ENCODE measurements at places on chromosomes 2 and 18.

DNA sequence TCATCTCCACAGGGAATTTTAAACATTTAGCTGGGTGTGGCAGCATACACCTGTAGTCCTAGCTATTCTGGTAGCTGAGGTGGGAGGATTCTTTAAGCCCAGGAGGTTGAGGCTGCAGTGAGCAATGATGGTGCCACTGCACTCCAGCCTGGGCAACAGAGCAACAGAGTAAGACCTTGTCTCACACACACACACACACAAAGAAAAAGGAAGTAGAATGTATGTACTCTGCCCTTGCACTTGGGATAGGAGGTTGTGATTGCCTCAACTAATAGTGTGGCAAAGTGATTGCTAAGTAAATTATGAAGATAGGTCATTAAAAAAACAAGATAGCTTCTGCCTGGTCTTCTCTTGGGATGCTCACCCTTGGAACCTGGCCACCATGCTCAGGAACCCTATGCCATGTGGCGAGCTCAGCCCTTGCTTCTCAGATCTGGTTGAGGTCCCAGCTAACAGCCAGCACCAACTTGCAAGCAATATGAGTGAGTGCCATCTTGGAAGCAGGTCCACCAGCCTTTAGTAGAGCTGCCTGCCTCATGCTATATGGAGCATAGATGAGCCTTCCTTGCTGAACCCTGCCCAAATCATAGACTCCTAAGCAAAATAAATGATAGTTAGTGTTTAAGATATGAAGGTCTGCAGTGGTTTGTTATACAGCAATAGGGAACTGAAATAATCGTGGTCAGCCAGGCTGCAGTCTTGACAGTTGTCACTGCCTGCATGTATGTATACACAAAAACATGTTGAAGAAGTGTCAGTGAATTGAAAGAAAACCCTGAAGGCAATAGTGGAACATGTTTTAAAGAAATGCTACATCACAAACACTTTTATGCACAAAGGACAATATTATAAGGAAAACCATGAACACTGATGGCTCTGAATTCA is 30.1 kb upstream of the PNO1 start:
- DNase-seq: no peak

DNA sequence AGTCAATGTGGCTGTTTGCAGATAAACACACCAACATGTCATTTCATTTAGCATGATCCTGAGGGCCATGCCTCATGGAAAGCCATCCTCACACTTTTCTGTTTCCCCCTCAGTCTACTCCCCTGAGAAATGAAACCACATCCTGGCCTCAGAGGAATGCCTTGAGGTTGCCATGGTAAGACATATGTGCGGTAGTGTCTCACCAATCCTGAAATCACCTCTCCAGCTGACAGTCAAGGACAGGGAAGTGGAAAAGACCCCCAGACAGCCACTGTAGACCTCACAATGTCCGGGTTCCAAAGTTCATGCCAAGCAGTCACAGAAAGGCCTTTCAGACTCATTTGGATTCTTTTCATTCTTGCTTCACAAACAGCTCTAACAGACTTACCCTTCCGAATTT is 175.2 kb upstream of the PKDCC start:
- DNase-seq: no peak

GRCh38 chr2:67772216-67773170 is 290.3 kb downstream of the C1D start:
- DNase-seq: no peak

GRCh38 chr18:80247393-80247841 is at the start of gene PARD6G:
Gene PARD6G, minus strand, starts transcription at chr18:80247514. Its CDS starts 166 bp downstream, at chr18:80247348.
- DNase-seq: peak; percentile 61

DNA sequence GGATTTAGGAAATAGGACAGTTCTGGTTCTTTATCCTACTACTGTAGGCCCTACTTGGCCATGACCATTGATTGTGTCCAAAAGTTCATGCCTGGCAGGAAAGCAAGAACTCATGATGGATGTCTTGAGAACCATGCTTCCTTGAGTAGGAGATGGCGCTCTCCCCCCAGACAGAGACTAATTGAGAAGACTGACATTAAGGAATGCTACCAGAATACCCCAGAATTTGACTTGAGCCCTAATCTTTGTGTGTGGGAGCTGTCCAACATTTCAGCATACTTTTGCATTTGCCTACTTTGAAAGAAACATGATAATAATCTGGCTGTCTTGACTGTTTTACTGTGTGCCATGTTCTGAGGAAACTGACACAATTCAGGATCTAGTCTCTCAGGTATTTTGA is 23.3 kb downstream of the MAPRE3 start:
- DNase-seq: no peak

- DNase-seq: no peak
Measured at GRCh38 chr2:128626760-128627511, 308.3 kb upstream of the HS6ST1 start.

DNA sequence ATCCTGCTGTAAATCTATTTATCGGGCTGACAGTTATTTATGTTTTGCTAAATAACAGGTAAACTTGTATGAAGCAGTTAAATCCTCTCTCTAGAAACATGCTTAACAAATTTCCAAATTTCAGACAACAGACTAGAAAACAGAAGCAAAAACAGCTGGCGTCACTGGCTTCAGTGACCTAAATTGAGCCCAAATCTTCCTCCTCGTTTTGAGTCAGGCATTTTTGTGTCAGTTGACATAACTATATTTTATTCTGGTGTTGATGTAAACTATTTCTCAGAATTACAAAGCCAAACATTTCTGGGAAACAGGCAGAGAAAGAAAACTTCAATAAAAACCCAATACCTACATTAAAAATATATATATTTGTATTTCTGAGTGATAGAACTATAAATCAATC is 21.7 kb downstream of the RBMS1 start:
- DNase-seq: no peak

DNA sequence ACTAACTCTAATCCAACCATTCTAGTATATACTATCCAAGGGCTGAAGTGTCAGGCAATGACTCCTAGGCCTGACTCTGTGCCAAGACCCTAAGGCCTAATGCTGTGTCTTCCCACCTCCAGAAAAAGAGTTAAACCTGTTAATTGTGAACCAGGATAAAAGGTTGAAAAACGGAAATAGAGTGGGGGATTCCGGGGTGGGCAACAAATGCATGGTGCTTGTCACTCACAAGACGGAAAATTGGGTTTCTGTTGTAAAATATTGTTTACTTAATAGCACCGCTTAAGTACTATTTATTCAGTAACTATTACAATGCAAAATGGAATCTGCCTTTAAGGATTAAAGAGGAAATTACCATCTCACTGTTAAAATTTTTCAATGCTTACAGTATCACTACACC is 3.2 kb downstream of the STK17B start:
- DNase-seq: no peak

DNA sequence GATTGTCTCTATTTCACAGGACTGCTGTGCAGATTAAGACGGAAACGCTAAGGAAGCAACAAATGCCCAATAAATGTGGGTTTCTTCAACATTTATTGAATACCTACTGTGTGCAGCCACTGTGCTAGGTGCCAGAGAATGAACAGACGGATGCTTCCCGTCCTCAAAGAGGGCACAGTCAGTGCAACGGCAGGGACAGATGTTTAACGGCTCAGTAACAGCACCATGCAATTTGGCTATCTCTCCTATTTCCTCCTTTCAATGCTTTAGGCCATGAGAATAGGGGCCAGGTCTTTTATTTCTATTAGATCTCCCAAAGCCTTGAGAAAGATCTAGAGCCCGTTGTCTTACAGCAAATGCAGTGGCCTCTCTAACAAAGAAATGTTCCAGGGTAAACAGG is 7.2 kb downstream of the EDAR start:
- DNase-seq: no peak

GRCh38 chr2:240962300-240963064 is 35.9 kb upstream of the SNED1 start:
- peak; percentile 15 for DNase-seq

DNA sequence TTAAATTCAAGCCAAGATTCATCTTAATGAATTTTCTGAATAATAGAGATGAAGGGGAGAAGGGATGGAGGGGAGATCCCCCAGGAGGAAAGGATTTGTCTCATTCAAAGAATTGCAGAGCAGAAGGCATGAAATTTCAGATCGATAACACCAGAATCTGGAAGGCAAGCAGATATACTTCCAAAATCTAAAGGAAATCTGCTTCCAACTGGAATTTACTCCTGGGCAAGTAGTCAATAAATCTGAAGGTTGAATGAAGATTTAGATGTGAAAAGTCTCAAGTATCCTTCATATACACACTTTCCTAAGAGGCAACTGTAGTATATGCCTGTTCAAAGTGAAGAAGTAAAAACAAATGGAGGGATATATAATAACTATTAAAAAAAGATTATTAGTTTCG is 1190.8 kb upstream of the CELF4 start:
- DNase-seq: no peak

GRCh38 chr2:38130876-38131275 is 54.9 kb upstream of the CYP1B1 start:
- DNase-seq: no peak

- DNase-seq: no peak
Measured at GRCh38 chr2:85935746-85936208, 47.0 kb upstream of the ST3GAL5 start.

- no peak for DNase-seq
Measured at GRCh38 chr2:31331156-31331555, 83.4 kb downstream of the XDH start.

GRCh38 chr2:223418604-223419199 is 183.5 kb downstream of the SCG2 start:
- DNase-seq: no peak

GRCh38 chr2:180882959-180883358 is 97.4 kb upstream of the UBE2E3 start:
- DNase-seq: no peak

- DNase-seq: no peak
Measured at GRCh38 chr2:211228559-211228958, 672.2 kb downstream of the CPS1 start.

GRCh38 chr2:215417400-215417951 is 18.4 kb downstream of the FN1 start:
- DNase-seq: no peak

- DNase-seq: no peak
Measured at GRCh38 chr2:69677914-69678313, 34.4 kb upstream of the AAK1 start.

DNA sequence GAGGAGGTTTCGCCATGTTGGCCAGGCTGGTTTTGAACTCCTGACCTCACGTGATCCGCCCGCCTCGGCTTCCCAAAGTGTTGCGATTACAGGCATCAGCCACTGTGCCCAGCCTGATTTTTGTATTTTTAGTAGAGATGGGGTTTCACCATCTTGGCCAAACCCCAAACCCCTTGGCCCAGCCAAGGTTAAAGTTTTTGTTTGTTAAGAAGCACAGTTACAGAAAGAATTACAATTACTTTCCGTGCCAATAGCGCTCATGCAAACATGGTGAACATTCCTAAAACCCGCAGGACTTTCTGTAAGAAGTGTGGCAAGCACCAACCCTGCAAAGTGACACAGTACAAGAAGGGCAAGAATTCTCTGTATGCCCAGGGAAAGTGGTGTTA is 26.1 kb downstream of the ITSN2 start:
- no peak for DNase-seq

DNA sequence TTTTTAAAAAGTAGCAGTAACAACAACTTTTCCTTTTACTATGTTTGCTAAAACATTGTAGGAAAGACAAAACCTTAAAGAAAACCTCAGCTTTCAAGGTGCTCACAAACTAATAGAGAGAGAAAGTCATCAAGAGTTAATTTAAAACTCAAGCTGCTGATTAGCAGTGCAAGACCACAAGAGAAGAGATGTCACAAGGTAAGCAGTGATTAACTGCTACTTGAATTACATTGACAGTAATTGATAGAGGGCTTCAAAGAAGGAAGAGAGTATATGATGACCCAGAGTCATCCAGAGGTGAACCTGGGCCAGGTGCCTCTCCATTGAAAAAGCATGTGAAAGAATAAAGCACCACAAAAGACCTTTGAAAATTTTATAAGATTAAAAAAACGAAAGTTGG is 939.6 kb upstream of the CNTNAP5 start:
- DNase-seq: no peak

GRCh38 chr18:3935305-3935704 is 485.3 kb downstream of the TGIF1 start:
- DNase-seq: no peak

DNA sequence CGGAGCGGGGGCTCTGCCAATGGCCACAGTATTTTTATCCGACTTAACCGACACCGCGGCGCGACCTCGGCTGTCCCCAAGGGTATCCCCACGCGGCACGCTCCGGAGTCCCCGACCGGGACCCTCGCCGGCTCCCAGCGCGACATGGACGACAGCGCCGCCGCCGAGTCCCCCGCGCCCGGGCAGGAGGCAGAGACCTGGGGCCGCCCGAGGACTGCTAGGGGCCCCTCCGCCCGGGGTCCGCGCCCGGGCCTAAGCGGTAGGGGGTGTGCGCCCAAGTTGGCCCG is 468 bp downstream of the UXS1 start:
- DNase-seq: no peak

GRCh38 chr2:20357638-20358389 is 7.2 kb upstream of the PUM2 start:
- DNase-seq: no peak

- no peak for DNase-seq
Measured at GRCh38 chr2:33073018-33073417, 126.3 kb downstream of the LTBP1 start.

DNA sequence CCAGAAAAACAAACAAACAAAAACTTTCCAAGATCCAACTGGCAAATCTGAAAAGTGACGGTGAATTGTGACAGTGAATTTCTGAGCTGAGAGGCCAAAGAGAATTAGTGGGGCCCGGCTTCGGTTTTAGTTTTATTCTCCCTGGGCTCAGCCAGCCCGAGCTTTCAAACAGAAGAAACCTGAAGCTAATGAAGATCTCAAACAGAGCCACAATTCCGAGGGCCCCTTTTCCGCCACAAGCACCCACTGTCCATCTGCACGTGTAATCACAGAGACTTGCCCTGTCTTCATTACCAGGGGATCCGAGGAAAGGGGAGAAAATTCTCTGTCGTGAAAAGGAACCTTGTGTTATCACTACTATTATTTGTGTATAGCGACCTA is 4.2 kb upstream of the ONECUT2 start:
- no peak for DNase-seq

DNA sequence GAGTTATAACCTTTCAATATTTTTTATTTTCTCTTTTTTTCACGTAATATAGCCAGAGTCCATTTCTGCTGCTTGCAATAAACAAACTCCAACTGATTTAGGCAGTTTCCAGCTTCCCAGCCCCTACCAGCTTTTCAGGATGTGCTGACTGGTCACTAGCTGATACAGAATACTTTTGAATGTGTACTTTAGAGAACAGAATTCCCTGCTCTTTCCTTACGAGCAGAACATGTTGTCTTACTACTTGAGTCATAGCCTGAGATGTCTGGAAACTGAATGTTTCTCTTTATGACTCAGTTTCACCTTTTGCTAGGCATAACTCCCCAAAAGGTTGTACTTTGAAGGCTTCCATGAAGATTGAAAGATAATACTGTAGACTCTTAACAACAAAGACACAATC is 44.5 kb upstream of the KCNE4 start:
- no peak for DNase-seq

- no peak for DNase-seq
Measured at GRCh38 chr2:205148755-205149154, 533.5 kb upstream of the NRP2 start.

DNA sequence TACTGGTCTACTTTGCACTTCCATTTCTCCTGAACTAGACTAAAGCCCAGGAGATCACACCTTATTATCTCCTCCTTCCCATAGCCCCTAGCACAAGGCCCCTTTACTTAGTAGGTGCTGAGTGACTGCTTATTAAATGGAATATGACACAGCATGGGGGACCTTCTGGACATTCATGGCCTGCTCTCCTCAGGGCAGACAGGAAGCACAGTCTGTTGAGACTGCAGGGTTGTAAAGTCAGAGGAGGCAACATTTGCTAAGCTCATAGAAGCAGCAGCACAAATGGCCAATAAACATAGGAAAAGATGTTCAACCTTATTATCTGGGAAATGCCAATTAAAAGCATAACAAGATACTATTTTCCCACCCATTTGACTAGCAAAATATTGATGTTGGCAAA is 75.3 kb downstream of the DNMT3A start:
- DNase-seq: no peak

All from GM12892 (cell line).